ENCODE measurements at places on chromosomes 6 and 20.

- DNase-seq = no peak
These were observed 26.0 kb downstream of the SDCBP2 start for GRCh38 chr20:1302685-1303541.

GRCh38 chr6:53241938-53242337 is 93.3 kb upstream of the GCM1 start:
- no peak for DNase-seq

GRCh38 chr6:139282684-139283083 is 9.1 kb downstream of the TXLNB start:
- DNase-seq = no peak

GRCh38 chr20:13611611-13612125 is 27.1 kb downstream of the TASP1 start:
- no peak for DNase-seq

DNA sequence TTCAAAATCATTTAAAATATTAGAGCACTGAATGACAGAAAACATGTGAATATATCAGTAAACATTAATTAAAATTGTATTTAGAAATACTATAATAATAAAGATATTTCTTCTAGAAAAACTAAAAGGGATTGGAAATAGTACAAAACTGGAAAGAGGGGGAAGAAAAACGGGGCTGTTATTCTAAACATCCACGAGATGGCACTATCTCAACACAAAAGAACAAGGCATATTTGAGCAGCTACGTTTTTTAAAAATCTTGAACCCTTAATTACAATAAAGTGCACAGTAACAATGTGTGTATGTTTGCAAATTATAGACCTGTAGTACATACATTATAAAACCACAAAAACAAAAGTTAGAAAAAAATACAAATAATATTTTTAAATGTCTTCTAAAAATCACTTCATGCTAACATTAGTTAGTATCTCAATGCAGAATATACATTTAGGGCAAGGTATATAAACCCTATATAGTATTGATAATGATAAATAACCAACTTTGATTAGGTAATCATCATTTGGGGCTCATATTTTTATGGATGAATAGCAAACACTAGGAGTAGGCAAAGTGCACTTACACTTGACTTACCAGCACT is 42.5 kb upstream of the PNISR start:
- DNase-seq = peak; percentile 2

DNA sequence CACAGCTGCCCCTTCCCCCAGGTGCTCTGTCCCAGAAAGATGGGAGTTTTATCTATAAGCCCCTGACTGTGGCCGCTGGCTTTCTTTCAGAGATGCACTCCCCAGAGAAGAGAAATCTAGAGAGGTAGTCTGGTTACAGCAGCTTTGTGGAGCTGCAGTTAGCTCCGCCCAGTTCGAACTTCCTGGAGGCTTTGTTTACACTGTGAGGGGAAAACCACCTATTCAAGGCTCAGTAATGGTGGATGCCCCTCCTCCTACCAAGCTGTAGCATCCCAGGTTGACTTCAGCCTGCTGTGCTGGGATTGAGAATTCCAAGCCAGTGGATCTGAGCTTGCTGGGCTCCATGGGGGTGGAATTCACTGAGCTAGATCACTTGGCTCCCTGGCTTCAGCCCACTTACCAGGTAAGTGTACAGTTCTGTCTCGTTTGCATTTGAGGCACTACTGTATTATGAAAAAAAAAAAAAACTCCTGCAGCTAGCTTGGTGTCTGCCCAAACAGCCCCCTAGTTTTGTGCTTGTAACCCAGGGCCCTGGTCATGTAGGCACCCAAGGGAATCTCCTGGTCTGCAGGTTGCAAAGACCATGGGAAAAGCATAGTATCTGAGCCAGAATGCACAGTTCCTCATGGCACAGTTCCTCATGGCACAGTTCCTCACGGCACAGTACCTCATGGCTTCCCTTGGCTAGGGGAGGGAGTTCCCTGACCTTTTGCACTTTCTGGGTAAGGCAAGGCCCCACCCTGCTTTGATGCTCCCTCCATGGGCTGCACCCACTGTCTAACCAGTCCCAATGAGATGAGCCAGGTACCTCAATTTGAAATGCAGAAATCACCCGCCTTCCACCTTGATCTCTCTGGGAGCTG is 275.0 kb downstream of the CENPW start:
- no peak for DNase-seq

- no peak for DNase-seq
These were observed 59.8 kb upstream of the GCLC start for GRCh38 chr6:53604623-53605190.

GRCh38 chr20:20713244-20713765 is 861 bp upstream of the RALGAPA2 start:
- no peak for DNase-seq

DNA sequence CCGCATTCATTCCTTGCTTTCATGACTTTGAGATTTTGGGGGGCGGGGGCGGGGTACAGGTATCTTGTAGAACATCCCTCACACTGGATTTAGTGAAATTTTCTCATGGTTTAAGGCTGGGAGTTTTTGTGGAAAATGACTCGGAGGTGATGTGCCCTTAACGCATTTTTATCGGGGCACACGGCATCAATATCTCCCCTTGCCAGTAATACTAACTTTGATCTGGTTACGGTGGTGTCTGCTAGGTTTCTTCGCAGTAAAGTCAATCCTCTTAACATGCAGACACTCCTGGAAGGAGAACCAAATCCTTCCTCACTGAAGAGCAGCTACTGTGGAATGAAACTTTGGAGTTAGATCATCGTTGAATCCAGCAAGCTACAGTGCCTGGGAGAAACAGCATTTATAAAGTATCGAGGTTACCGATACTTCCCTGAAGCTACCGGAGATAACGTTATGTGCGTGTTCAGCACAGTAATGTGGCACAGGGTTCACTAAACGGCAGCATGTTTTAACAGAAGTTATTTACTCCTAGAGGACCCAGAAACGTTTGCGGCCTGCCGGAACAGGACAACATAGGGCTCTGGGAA is 1.2 kb upstream of the DYNLRB1 start:
- DNase-seq = no peak

DNA sequence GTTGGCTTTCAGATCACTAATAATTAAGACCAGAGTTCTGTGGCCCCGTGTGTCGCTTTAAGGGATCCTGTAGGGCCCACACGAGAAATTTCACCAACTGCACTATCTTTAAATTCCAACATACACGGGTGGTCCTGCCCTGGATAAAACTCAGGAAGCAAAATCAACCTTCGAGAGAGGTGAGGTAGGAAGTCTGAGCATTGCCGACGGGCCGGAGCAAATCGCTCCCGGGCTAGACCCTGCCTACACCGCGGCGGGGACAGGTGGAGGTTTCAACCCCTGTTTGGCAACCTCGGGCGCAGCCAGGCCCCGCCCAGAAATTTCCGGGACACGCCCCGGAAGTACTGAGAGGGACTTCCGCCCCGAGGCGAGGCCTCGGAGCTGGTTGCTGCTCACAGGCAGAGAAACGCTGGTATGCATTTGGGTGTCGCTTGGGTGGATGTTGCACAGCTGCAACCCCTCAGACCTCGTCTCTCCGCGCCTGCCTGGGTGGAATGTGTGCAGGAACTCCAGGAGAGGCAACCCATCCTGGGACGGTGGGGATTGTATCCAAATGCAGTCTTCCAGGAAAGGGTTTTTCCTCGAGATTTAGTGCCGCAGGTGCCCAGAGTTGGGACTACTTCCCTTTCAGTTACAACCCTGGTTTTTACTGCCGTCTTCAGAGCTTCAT is 19.9 kb downstream of the ZKSCAN8 start:
- no peak for DNase-seq

DNA sequence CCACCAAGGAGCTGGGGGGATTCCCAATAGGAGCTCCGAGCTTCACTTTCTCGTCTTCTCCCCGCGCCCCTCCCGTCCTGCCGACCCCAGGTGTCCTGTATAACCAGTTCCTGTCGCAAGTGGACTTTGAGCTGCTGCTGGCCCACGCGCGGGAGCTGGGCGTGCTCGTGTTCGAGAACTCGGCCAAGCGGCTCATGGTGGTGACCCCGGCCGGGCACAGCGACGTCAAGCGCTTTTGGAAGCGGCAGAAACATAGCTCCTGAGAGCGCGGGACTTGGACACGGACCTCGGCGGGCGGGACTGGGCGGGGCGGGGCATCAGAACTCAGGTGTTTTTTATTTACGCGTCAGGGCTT is 340 bp upstream of the VARS2 start:
- no peak for DNase-seq

DNA sequence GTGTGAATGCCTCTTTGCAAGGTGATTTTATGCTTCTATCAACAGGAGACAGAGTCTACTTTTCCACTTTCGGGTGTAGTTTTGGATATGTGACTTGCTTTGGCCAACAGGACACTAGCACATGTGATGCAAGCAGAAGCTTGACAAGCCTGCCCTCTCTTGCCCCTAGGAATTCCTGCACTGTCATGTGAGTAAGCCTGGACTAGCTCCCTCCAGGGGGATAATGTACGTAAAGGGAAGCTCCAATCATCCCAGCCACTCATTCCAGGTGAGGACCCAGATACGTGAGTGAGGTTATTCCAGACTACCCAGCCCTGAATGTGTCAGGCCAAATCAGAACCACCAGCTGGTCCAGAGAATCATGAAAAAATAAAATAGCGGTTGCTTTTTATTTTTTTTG is 33.3 kb downstream of the BEND3 start:
- no peak for DNase-seq

- DNase-seq = peak; percentile 63
These were observed 179.7 kb upstream of the MYLIP start for GRCh38 chr6:15948930-15949900.

GRCh38 chr6:56551409-56552120 is 91.1 kb downstream of the DST start:
- no peak for DNase-seq

DNA sequence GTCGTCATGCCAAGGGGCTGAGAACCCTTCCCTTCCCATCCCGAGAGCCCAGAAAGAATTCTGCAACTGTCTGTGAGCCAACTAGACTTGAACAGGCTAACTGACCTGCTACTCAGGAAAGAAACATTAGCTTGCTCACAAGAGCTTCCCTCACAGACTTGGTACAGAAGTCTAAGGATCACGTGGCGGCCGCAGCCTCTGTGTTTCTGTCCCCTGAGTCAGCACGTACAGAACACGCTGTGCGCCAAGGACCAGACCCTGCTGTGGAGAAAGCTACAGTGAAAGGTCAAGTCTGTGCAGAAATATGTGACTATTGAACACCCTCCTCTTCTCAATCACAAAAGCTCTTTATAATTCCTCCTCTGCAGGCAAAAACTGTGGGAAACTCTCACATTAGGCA is 151.3 kb upstream of the QKI start:
- no peak for DNase-seq

GRCh38 chr6:51265426-51265825 is 446.8 kb downstream of the TFAP2B start:
- DNase-seq = no peak

DNA sequence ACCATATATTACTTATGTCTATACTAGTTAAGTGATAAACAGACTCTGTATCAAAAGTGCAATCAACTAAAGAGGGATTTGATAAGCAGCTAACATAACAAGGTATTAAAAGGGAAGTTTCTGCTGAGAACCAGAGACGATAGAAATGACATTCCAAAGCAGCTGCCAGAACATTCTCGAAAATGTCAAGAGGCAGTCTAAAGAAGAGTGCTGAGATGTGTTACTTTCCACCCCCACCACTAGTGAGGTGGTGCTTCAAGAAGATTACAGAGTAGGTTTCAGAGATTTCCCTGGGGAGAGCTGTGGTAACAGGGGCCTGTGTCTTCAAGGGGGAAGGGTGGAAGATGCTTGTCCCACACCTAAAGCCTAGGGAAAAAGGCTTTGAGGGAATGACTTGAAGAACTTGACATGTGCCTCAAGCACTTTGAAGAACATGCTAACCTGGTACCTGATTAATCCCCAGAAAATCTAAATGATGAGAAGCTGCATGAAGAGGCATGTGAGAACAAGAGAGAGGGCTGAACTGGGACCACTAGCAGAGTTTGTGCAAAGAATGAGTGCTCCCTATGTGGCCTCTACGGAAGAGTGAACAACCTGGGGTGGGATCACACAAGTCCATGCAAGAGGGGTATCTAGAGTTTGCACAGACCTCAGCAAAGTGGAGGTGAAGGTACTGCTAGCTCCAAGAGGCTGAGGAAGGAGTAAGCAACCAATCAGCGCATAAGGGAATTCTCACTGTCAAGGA is 5.0 kb downstream of the FAM184A start:
- no peak for DNase-seq

DNA sequence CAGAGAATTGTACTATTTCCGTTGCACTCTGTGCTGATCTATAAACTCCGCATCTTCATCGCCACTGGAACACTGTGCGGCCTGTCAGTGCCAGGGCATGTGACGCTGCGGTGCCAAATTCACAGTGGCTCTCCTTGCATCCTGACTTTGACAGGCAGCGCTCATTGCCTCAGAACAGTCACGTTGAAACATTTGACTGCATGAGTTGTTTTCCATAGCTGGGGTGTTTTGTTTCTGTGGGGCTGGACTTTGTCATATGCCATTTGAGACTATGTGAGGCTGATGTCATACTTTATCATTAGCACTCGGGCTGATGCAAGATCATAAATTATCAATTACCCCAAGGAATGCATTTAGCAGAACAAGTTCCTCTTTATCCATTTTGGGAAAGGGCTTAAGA is 32.7 kb downstream of the CFAP61 start:
- DNase-seq = no peak

- no peak for DNase-seq
These were observed 51.5 kb downstream of the RPS12 start for GRCh38 chr6:132865829-132866228.

DNA sequence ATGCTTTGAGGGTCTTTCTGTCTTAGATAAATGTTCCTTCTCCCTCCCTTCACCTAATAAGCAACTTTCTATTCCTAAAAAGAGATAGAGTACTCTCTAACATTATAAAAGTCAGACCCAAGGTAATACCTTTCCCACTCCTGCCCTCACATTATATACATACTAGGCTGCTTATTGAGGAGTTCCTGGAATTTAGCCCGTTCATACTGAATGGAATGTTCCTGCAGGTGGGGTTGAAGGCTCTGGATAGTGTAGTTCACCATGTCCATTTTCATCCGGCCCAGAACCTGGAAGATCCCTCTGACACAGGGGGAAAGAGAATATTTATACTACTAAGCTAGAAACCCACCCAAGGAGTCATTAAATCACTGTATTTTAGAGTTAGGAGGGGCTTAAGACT is 20.4 kb downstream of the TCP11 start:
- no peak for DNase-seq

DNA sequence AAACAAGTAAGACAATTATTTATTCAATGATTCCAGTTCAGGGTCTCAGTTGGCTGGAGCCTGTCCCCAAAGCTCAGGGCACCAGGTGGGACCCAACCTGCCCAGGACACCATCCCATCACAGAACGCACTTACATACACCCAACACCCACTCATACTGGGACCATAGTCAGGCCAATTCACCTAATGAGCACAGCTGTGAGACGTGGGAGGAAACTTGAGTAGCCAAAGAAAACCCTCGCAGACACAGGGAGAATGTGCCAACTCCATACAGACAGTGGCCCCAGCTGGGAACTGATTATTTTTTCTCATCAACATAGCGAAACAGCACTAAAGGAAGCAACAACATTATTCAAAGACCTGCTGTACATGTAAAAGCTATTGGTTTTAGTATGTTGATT is 58.6 kb upstream of the DOK5 start:
- no peak for DNase-seq

DNA sequence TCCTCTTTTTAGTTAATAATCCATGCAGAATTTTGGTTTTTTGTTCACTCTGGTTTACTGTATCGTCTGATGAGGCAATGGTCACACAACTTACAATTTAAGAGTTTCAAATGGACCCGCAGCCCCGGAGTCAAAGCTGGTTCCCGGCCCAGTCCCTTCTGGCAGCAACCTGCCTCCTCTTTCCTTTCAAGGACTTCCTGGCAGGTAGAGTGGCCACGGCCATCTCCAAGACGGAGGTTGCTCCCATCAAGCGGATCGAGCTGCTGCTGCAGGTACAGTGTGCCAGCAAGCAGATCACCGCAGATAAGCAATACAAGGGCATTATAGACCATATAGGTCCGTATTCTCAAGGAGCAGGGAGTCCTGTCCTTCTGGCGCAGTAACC is 218.2 kb downstream of the GJA1 start:
- no peak for DNase-seq
